Activated B cell treated with CpG ODN at 0.5 μM for 24 hours (primary cell): ENCODE measurements at places on chromosomes 13 and 19. TPM values are rescaled to one million over a fixed set of nuclear protein-coding genes. Genes with fewer than 3 reads are reported as not detected.

DNA sequence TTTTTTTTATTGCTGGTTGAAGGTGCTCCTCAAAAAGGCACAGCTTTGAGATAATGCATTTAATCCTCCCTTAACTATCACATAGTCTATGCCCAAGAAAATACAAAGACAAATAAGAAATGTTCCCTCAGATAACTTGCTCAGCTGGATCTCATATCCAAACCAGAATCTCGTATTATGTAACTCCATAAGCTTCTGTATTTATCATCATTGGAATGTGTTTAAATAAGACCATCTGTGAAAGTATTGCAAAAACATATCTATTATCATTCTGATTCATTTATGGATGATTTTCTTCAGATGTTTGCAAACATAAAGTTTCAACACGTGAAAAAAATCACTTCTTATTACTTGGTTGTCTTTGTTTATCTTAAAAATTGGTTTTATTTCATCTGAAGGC, 190.9 kb downstream of the IRS2 start:
- DNase-seq: no peak

DNA sequence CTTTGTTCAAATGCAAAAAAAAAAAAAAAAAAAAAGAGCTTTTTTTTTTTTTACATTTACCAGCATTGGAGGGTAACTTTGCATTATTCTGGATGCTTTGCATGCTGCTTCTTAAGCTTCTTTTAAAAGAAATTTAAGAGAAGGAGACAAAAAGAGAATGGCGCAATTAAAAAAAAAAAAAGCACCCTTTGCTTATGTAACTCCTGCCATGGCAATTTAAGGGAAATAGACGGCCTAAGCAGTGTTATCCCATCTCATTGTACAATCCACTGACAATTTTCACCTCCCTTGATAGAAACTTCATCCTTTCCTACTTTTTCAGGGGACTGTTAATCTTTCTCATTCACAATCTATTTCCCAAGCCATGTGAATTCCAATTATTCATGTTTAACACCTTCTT, 129.8 kb downstream of the KCTD12 start:
- DNase-seq: no peak

The INSR gene
- total RNA-seq: 3.2 and 3.3 TPM in 2 replicates

DNA sequence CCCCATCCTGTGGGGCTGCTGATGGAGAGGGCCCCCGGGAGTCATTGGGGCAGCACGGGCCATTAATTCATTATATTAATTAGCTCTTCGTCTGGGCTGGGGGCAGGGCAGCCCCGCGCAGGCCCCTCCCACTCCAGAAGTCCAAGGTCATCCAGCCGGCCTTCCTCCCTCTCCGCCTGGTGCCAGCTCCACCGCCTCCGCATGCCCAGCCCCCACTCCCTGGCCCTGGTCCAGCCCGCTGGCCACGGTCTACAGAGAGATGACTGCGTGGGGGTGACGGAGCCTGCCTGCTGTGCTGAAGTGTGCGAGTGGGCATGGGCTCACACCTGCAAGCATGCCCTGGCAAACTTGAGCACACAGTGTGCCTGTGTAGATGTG, 8.8 kb downstream of the IGLON5 start:
- no peak for DNase-seq

The TMEM86B gene
- 12.6 and 14.8 TPM in 2 replicates for total RNA-seq

DNA sequence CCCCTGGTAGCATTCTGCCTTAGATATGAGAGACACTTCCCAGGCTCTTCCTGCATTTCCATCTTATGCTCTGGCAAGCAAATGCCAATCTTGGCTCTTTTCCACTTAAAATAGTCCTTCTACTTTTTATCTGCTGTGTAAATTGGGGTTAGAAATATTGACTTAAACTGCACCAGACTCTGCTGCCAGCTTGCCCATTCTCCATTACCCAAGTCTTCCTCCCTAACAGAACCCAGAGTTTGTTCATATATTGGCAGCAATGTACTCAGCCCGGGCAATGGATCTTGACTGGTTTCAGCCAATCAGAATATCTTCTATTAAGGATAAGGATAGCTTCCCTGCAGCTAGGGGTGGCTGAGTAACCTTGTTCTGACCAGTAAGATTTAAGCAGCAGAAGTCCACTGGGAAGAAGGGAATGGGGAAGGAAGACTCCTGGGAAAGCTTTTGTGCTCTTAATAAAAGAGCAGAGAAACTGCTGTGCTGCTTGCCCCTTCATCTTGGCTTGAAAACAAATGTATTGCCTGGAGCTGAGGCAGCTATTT, 177.1 kb downstream of the KCNRG start:
- no peak for DNase-seq

DNA sequence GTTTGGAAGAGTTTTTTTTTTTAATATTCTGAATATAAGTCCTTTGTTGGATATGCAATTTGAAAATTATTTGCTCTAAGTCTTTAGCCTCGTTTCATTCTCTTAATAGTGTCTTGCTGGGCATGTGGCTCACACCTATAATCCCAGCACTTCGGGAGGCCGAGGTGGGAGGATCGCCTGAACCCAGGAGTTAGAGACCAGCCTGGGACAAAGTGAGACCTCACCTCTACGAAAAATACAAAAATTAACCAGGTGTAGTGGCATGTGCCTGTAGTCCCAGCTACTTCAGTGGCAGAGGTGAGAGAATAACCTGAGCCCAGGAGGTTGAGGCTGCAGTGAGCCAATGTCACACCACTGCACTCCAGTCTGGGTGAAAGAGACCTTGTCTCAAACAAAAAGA, 87.3 kb upstream of the UBAC2 start:
- DNase-seq: no peak

DNA sequence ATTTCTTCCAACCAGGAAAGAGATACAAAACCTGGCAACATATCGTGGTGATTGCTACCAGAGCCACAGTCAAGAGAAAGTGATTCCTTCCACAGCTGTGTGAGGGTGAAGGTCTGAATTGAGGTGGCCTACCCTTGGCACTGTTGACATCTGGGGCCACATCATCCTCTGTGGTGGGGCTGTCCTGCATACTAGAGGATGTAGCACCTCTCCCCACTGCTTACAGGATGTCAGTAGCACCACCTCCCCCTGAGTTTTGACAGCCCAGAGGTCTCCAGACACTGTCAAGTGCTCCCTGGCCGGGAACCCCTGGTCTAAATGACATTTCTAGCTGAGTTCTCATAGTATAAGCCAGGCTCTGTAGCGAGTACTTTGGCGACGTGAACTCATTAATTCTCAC, 15.5 kb downstream of the PTGER1 start:
- no peak for DNase-seq

DNA sequence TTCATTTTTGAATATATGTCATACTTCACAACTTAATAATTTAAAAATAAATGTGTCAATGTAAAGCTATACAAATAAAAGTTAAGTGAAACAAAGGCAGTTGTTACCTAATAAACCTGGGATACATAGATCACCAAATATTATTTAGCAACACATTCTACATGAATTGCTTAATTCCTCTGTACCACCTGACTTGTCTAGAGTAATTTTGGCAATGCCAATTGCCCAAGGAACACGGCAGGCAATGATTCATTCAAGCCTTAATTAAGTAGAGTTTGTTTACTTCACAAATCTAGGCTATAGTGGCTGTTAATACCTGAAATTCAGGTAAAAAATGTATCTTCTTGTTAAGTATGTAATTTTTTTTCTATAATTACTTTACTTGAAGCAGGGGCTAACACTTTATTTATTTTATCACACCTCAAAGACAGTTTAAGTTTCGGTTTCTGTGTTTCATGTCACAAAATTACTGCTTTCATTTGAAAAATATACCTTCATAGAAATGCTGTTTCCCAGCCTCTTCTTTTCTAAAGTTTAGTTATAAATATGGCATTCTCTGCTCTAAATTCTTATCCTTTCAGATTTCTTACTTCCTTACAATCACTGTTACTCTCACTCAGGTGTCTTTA, 705.7 kb downstream of the SLITRK5 start:
- DNase-seq: no peak

The YJEFN3 gene
- total RNA-seq: 7.8 and 9.1 TPM in 2 replicates

DNA sequence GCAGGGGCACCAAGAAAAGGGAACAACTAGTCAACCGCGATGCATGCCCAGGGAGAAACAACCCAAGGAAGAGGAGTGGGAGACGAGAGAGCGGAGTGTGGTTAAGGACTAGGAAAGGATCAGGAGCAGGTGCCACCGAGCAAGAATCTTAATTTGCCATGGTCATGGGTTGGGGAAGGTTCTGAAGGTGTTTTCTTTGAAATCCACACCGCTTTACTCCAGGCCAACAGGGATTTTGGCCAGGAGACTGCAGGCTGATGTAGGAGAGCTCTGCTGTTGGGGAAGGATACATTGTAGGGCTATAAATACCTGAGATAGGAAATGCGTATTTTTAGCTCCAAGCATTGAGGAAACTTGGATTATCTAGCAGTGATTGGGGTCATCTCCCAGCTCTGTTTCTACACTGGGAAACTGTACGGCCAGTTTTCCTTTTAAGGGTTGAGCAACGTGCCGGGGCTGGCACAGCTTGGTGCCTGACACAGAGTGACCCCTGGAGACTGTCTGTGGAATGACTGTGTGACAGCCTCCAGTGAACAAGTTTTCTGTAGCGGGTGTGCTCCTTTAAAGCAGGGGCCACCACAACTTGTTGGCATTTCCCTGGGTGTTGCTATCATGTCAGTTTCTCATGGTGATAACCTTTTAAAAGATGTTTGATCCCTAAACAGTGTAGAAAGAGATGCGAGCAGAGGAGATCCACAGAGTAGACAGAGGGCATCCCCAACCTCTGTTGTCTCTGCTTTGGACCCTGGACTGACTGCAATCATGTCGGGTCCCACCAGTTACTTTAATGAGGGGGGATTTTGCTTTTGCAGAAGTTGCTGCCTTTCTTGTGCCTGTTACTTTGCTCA, 34.3 kb downstream of the ZNF536 start:
- DNase-seq: no peak

- DNase-seq: no peak
Observed at GRCh38 chr13:46339035-46339666, 47.9 kb downstream of the RUBCNL start.

DNA sequence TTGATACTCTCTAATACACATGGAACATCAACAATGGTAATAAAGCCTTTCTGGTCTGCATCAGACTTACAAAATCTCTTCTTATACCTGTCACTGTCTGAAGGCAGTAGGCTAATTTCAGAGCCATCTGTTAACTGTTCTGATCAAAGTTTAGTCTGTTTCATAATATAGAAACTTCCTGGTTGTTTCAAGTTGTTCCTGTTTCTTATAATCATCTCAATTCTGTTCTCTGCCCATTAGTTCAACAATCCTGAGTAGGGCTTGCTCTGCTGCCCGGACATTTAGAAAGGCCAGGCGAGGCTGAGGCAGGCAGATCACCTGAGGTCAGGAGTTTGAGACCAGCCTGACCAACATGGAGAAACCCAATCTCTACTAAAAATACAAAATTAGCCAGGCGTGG, 5.4 kb upstream of the ZSCAN5A start:
- no peak for DNase-seq

DNA sequence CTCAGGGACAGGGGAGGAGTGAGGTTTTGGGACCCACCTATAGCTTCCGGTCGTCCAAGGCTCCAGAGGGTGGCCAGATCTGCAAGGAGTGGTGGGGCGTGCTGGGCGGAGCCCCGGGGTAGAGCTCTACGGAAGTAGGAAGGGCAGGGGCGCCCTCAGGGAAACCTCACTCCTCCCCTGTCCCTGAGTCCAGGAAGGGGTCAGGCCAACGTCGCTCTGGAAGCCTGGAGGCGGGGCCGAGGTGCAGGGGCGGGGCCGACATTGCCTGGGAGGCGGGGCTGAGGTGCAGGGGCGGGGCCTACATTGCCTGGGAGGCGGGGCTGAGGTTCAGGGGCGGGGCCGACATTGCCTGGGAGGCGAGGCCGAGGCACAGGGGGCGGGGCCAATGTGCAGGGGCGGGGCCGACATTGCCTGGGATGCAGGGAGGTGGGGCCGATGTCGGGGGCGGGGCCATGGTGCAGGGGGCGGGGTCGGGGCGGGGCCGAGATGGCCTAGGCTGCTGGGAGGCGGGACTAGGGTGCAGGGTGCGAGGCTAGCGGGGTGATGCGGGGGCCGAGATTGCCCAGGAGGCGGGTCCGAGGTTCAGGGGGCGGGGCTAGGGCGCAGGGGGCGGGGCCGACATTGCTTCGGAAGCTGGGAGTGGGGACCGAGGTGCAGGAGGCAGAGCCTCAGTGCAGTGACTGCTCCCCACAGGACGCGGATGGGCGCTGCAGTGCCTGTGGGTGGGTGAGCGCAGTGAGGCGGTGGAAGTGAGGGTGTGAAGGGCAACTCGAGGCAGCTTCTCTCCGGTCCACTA, 4.9 kb upstream of the PALM start:
- no peak for DNase-seq

The KLK6 gene
- not detected in 2 replicates for total RNA-seq

DNA sequence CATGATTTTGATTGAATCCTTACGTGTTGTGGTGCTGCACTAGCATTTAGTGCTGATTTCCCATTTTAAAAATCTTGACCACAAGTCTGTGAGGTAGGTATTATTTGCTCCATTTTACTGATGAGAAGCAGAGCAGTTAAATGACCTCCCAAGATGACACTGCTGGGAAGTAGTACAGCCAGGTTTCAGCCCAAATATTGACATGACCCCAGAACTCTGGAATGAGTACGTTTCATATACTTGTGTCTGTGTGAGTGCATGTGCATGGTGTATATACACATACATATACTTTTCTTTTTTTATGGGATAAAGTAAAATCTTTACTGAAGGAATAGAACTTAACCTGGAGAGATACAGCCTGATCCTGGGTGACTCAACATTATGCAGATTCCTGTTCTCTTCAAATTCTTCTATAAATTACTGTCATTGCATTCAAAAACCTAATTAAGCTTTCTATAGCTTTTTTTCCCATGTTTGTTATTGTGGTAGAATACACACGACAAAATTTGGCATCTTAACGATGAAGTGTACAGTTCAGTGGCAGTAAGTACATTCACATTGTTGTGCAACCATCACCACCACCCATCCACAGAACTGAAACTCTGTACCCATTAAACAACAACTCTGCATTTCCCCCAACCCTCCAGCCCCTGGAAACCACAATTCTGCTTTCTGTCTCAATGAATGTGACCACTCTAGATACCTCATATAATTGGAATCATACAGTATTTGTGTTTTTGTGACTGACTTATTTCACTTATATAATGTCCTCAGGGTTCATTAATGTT, 311.9 kb downstream of the MTUS2 start:
- DNase-seq: no peak

DNA sequence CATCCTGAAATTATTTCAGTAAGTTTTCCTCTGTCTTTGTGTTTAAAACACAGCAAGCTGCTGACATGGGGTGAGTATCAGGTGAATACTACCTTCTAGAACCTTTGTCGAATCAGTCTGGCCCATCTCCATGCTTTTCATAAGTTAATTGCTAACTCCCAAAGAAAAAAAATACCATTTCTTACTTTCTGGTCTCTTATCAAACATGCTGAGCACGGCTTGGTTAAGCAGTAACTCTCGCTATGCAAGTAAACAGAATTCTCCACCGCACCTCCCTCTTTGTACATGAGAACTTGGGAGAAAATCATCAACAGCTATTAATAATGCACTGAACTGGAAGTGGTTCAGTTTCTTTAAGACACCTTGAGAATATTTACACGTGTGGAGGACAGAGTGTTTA, 88.6 kb downstream of the FGF9 start:
- no peak for DNase-seq
